ENCODE measurements at places on chromosomes 5 and 9. TPM values are rescaled to one million over a fixed set of nuclear protein-coding genes. Genes with fewer than 3 reads are reported as not detected.

DNA sequence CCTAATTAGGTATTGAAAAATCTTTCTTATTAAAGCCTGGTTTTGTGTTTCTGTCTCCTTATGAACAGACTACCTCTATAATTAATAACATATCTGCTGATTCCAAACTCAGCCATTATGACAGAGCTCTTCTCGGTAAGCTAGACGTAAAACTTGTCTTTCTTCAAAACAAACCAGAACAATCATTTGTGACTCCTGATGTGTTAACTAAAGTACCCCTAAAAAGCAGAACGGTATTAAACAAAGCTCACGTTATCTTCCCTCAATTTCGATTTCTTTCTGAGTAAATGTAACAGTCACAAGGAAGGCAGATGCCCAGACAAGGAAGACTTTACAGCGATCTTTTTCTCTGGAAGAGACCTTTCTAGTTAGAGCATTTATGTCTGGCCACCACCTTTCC, 1.8 kb downstream of the SEMA5A start:
- DNase-seq: no peak

GRCh38 chr5:73940026-73940425, 314.0 kb downstream of the ARHGEF28 start:
- DNase-seq: peak; percentile 36

- DNase-seq: peak; percentile 73
Measured at GRCh38 chr5:96601715-96602244, 60.4 kb upstream of the CAST start.

TUT7 gene
- total RNA-seq: 19.3 TPM

DNA sequence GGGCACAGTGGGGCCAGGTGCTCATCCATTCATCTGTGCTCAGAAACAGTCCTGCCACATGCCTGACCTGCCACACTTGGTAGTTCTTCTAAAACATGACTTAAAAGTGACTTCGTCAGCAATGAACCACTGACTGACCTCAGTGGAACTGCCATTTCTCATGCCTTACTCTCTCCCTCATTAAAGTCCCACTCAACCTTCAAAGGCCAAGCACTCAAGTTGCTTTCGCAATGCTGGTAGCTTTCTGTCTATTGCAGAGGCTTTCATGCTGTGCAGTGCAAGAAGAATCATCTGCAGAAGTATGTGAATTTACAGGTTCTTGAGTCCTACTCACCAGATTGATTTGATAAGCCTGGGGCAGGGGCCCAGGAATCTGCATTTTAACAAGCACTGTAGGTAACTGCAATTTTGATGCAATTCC, 23.9 kb downstream of the B4GALT1 start:
- DNase-seq: peak; percentile 86

F2RL1 gene
- total RNA-seq: 5.1 TPM

DNA sequence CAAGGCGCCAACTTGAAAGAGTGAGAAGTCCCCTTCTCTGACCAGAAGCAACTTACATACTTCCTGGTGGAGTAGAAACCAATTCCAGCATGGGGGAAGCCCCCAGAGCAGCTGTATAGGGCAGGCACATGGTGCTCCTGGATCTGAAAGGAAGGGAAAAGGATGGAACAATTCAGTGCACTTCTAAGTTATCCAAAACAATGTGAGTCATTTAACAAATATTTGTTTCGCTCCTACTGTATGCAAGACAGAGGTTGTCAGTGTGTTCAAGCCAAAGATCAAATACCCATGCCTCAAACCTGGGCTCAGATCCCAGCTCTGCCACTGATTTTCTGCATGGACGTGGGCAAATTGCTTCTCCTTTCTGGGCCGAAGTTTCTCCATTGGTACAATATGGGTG, 67.1 kb downstream of the LHX2 start:
- peak; percentile 64 for DNase-seq

- no peak for DNase-seq
Measured at GRCh38 chr9:101993771-101994170, 255.3 kb upstream of the GRIN3A start.

GRCh38 chr9:36457836-36458429, 57.9 kb upstream of the RNF38 start:
- DNase-seq: no peak

ITGA1 gene
- 57.4 TPM for total RNA-seq

DNA sequence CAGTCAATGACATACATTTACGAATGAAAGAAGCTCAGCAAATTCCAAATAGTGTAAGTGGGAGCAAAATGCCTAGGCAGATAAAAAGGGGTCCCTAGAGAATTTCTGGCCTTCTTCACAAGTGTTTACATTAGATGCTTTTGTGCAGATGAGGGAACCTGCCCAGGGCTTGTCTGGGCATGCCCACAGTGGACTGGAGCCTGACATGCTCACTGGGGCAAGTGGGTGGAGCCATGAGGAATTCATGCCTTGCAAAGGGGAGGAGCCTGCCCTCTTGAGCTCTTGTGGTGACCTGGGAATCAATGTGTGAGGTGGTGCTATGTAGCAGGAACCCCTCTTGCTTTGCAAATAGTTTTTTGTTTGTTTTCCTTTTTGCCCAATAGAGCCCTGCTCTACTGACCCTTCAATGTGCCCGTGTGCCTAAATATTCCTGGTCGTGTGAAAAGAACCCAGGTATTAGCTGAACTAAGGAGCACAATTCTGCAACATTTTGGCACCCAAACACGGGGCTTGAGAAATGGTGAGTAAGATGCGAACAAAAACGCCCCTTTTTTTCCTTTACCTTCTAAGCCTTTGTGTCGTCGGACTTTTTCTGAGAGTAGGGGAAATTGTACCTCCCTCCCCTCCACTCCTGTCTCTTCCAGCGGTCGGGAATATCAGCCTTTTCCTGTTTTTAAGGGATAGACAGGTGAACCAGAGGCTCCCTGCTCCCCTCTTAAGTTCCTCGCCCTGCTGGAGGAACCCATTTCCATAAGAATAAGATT, 433.8 kb upstream of the CDH9 start:
- peak; percentile 28 for DNase-seq

SLCO6A1 gene
- total RNA-seq: not detected

- no peak for DNase-seq
Measured at GRCh38 chr9:126986506-126986951, 71.9 kb downstream of the RALGPS1 start.

TRIP13 gene
- 38.0 TPM for total RNA-seq

GRCh38 chr5:147831465-147831864, at the start of gene SPINK1:
Gene SPINK1 (minus strand): TSS chr5:147831671. CDS start chr5:147831577, 94 bp downstream.
- no peak for DNase-seq

Data from HFFc6 (cell line).